ENCODE measurements at places on chromosomes 7 and 10.
A peak's percentile ranks its signal among the peaks of the same experiment; 100 is the strongest.

GRCh38 chr10:9608602-9609001 lies 1409.1 kb upstream of the CELF2 start:
- no peak for DNase-seq

GRCh38 chr7:140661124-140661523 lies 11.6 kb upstream of the ADCK2 start:
- DNase-seq: no peak

- DNase-seq: no peak
Observed at GRCh38 chr10:6182454-6183098, 20.2 kb upstream of the PFKFB3 start.

GRCh38 chr10:14309593-14309992 lies 21.1 kb downstream of the FRMD4A start:
- DNase-seq: no peak

GRCh38 chr10:63758080-63758479 lies 236.9 kb downstream of the REEP3 start:
- no peak for DNase-seq

DNA sequence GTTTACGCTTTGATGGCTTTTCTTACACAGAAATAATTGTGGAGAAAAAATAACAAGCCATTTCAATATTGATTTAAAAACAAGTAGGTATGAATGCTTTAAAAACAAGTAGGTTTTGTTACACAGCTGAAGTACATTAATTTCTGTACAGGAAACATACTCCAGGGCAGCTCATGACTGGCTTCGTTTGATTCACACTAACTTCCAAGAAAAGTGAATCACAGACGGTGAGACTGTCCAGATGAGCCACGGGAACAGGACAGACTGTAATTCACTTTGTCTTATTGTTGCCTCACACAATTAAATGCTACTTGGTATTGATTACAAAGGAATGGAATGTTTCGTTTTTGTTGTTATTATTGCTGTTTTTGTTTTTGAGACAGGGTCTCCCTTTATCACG lies 26.6 kb upstream of the SNX10 start:
- no peak for DNase-seq

DNA sequence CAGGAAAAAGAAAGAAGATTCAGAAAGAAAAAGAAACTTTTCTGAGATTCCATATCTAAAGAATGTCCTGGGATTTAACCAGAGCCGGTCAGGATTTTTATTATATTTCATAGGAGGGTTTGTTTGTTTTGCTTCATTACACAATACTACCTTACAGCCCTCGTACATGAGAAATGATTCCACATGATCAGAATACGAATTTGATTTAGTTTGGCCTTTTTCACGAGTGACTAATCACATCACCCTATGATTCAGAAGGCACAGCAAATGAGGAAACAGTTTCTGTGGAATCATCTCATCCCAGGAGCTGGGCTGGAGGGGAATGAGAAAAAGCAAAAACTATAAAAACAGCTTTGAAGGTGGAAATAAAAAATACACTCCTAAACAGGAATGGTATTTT lies 54.7 kb upstream of the VWC2 start:
- DNase-seq: no peak

DNA sequence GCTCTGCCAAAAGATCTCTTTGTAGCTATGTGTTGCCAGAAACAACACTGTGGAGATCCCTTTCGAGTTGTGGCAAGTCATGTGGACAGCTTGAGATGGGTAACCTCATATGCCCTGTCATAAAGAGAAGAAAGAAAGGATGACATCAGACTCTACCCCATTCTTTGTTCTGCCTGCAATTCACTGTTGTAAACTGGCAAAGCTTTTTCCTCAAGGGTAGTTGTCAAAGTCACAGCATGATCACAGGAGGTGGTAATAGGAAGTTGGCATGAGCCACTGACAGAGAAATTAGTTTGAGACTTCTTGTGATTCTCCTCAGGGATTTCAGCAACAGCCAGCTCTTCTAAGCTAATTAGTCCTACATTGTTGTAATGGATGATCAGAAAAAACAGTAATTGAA lies 19.4 kb upstream of the MINDY3 start:
- DNase-seq: no peak

DNA sequence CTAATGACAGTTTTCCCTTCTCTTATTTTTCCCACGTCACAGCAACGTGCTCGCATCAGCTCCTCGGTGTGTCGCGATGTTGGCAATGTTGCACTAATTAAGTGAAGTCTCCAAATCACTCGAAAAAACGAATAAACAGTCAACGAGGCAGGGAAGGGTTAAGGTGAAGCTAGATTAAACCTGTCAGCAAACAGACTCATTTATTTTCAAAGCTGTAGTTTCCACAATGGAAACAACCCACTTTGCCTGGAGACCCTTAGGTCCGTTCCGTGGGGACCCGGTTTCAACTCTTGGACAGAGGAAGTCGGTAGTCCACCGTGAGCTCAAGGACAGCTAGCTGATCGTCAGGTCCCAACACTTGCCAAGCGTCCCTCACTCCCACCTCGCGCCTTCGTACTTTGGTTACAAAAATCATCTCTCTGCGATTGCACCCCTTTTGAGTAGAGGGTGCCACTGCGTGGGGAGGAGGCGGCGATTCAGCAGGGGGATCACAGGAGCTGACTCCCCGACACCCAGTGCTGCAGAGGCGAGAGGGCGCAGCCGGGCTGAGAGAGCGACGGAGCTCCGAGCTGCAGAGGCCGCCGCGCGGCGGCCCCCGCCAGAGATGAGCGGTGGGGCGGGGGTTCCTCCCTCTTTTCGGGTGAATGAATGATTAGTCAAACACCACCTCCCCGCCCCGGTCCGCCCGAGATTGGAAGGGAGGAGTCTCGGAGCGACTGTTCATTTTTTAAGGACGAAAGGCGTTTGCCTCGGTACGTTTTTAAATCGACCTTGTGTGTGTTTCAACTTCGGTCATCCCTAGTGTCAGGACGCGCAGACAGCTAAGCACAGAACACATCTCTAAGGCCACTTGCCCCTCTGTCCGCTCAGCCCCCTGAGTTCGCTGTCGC lies 1.3 kb upstream of the BMPER start:
- DNase-seq: peak; percentile 30

DNA sequence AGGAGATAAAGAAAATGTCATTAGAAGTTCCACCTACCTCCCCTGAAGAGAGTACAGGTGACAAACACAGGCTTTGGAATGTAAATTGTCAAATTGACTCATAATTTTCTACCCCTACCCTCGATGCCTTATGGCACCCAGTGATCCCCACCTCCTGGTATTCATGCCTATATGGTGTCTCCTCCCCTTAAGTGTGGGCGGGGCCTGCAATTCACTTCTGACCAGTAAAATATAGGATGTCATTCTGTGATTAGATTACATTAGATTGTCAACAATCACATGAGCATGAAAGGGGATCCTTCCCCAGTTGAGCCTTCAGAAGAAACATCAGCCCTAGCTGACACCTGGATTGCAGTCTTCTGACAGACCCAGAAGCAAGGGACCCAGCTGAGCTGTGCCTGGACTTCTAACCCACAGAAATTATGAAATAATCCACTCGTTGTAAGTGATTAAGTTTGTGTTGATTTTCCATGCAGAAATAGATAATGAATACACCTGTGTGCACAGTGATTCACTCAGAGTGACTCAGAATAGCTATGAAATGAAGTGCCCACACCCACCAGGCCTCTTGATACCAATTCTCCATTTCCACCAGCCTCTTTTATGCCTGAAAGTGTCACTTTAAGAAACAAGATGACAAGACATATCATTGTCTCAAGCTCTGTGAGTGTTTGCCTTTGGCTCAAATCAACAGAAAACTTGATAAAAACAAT lies 8.5 kb upstream of the SLC39A12 start:
- DNase-seq: no peak

- no peak for DNase-seq
Observed at GRCh38 chr10:100970076-100970913, 991 bp downstream of the SEMA4G start.

- DNase-seq: no peak
Observed at GRCh38 chr7:99822731-99823718, 4.8 kb upstream of the CYP3A43 start.

DNA sequence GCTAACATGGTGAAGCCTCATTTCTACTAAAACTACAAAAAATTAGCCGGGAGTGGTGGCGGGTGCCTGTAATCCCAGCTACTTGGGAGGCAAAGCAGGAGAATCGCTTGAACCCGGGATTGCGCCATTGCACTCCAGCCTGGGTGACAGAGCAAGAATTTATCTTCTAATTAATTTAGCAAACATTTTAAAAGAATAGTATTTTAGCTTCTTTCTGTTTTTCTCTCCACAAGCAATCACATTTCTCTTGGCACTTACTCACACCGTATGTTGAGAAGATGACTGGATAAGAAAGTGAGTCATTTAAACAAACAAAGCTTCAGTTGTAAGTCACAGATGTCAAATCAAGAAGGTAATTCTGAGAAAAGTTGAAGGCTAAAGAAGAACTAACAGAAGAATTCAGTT lies 264.0 kb downstream of the ARL4A start:
- no peak for DNase-seq

DNA sequence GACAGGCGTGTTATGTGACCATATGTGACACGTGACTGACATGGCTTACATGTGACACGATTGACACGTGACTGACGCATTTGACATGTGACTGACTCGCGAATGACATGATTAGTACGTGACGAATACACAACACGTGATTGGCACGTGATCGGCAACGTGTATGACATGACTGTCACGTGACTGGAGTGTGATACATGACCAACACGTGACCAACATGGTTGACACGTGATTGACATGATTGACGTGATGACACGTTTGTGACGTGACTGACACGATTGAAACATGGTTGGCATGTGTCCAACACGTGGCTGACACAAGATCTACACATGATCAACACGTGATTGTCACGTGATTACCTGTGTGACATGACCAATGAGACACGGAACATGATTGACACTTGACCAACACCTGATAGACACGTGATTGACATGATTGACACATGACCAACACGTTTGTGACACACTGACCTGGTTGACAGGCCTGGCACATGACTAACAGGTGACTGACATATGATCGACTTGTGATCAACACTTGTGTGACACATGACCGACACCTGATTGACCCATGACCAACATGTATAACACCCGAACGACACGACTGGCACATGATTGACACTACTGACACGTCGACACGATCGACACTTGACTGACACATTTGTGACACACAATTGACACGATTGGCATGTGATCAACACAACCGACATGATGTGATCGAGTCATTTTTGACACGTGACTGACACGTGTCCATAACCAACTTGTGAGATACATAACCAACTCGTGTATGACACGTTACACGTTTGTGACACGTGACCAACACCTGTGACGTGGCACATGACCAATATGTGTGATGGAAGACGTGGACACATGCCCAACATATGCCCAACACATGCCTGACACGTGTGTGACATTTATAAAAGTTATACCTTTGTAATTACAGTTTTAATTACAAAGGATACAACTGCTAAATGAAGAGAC lies 21.1 kb downstream of the CRPPA start:
- DNase-seq: no peak

- DNase-seq: no peak
Observed at GRCh38 chr10:132711613-132712121, 74.3 kb downstream of the NKX6-2 start.

DNA sequence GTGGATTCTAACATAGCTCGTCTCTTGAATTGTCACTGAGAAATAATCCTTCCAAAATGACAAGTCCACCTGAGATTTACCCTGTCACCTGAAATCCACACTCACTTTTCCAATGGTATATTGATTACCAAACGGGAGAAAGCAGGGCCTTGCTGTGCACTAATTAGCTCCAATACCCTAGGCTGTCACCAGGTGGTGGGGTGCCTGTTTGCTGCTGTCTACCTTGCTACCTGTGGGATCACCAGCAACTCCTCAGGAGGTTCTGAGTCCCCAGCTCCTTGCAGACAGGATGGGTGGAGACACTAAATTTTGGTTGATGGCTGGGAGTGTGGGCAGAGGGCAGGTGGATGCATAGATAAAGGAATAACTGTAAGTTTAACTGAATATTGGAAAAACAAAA lies 237.2 kb upstream of the ZNF32 start:
- no peak for DNase-seq

- no peak for DNase-seq
Observed at GRCh38 chr7:6291531-6291930, 19.1 kb upstream of the CYTH3 start.

DNA sequence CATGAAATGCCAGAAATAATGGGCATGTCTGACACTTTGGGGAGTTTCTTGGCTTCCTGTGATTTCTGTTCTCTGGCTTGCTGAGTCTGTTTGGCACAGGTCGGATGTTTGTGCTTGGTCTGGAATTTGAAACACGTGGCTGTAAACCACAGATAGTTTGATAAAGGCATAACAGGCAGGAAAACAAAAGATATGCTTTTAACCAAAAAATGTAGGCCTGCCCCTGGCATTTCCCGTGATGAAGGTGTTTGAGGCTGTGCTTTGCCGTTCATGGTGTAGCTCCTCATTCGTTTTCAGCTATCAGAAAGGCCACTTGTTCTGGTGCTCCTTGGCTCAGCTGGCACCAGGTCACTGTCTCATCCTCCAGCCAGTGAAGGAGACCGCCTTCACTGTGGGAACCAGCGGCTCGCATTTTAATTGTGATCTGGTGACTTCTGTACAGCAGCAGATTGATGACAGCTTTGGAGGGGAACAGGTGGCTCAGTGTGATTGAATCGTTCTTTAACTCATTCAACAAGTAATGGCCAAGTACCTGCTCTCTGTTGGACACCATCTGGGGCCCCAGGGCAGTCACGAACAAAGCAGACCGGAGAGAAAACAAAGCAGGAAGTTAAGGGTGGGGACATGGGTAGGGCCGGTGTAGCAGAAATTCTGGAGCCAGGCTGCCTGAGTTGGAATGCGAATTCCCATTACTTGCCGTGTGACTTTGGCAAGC lies 111.5 kb downstream of the CCNY start:
- no peak for DNase-seq

- no peak for DNase-seq
Observed at GRCh38 chr7:137741443-137741842, 105.3 kb downstream of the DGKI start.

Measured in occipital lobe (tissue), 3 donors.